Naive thymus-derived CD4-positive, alpha-beta T cell (primary cell): ENCODE measurements at places on chromosomes 4 and X. TPM values are rescaled to one million over a fixed set of nuclear protein-coding genes. Genes with fewer than 3 reads are reported as not detected.

Gene TMEM31
- polyA plus RNA-seq: not detected

Gene SLC6A14
- polyA plus RNA-seq: not detected

Gene PAGE5
- 1.0 TPM for polyA plus RNA-seq

Gene MAP3K15
- 0.04 TPM for polyA plus RNA-seq

Gene HTN1
- polyA plus RNA-seq: not detected

Gene TMEM271
- polyA plus RNA-seq: not detected

Gene ZNF595
- polyA plus RNA-seq: 2.4 TPM

Gene POLA1
- 4.1 TPM for polyA plus RNA-seq

Gene FAM13A
- 8.0 TPM for polyA plus RNA-seq

Gene RHOXF1
- not detected for polyA plus RNA-seq

- DNase-seq: no peak
Measured at GRCh38 chr4:138938366-138938690, 77.3 kb upstream of the NOCT start.

- DNase-seq: no peak
Measured at GRCh38 chr4:71689822-71690221, 94.1 kb downstream of the GC start.

DNA sequence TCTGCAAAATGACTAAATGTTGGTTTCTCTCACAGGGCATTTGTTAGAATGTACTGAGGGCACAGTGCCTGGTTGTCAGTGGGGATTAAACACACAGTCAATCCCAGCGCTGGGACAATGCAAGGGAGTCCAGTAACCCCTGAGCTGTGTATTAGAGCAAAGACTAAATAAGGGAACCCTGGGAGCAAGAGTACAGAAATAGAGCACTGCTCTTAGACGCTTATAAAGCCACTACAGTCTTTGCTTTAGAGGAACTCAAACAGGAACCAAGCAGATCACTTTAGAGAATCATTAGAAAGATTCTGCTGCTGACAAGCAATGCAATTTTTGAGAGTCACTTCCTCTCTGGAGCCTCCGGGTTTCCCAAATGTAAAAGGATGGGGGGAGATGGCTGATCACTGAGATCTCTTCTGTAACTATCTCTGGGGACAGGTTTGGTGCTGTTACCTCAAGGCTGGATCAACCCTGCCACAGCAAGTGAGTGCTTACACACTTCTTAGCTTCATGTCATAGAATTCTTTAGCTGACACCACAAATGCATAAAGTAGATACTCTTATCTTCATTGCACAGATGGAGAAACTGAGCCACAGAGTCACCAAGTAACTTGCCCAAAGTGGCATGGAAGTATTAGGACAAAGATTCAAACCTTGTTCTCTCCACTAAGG, 137.8 kb upstream of the CPEB2 start:
- DNase-seq: no peak

DNA sequence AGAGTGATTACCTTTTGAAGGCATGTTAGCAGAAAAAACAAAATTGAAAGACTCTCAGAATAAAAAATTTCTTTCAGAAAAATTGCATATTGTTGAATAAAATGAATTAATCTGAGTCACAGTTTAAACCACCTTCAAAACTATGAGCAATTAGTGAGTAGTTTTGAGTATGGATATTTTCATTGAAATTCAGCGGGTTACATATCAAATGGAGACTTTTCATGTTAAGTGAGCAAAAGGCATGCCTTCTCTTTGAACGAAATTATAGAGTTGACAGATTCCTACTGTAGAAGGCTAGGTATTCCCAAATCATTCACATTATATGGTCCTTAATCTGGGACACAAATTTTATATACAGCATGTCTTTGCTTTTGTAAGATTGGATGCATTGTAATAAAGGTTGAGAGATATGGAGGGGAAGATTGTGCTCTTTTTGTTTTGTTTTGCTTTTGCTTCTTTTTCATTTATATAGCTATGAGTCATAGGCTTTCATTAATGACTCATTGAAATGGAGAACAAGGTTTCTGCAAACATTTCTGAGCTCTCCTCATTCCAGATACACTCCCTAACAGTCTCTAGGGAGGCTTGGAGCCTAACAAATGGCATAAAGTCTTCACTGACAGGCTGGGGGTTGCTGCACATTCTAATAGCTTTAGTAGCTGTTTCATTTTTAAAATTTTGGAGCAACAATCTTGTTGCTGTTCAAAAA, 21.6 kb downstream of the PCDH18 start:
- DNase-seq: no peak

- no peak for DNase-seq
Measured at GRCh38 chrX:149818652-149819051, 36.9 kb downstream of the MAGEA9 start.

GRCh38 chr4:47913861-47914219, 543 bp downstream of the NFXL1 start:
- peak; percentile 16 for DNase-seq

GRCh38 chrX:18426004-18426320, 554 bp downstream of the CDKL5 start:
- peak; percentile 0 for DNase-seq

DNA sequence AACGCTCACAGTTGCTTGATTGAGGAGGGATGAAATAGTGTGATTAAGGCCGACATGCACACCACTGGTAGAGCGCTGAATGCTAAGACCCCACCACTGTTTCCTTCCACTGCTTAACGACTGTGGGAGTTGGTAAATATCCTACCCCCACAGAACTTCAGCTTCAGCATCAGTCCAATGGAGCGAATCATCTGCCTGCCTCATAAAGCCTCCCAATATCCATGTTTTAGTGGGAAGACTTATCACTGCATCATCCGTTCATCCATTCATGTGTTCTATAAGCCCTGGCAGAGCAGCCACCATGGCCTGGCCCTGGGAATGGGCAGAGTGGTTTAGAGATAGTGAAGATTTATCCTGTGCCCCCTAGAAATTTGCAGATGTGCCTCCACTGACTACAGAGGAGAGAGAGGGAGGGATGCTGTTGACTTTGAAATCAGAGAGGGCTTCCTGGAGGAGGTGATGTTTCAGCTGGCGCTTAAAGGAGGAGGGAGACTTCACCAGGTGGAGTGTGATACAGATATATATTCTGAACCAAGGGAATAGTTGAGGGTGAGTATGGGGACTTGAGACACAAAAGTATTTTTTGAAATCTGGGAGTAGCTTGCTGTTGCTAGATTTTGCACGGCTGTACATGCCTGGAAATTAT, 71.9 kb upstream of the STX18 start:
- DNase-seq: no peak

- DNase-seq: no peak
Measured at GRCh38 chr4:183164963-183165362, 65.9 kb downstream of the WWC2 start.

DNA sequence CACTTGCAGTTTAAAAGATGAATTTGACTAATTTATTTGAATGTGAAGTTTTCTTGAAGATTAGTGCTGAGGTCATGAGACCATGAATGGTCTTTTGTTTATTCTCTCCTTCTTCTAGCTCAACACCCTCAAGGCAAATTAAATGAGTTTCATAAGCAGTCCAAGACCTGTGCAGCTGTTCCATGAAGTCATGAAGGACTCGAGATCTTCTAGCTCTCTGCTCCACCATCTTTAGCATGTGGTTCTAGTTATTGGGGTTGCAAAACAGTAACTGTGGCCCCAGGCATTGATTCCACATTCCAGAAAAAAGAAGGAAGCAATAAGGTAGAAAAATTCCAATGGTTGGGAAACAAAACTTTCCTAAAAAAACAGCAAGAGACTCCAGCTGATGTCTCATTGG, 84.2 kb upstream of the HS3ST1 start:
- no peak for DNase-seq

DNA sequence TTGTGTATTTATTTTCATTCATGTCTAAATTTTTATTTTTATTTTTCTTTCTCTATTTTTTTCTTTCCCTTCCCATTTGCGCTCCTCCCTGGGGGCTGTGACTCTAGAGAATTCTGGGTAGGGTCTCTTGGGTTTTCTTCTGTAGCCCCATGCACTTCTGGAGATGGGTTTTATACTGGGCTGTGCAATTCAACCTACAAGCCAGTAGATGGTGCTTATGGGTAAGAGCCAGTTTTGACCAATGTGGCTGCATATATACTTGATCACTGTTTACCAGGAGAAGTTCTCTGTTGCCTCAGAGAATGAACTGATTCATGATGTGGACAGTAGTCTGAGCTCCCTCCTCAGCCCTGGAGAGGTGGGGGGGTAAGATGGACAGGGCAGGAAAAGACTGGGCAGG, 614.6 kb downstream of the PCDH19 start:
- no peak for DNase-seq

GRCh38 chrX:153763298-153763932, 634 bp upstream of the PLXNB3 start:
- DNase-seq: no peak

- no peak for DNase-seq
Measured at GRCh38 chr4:5845035-5845905, 47.6 kb downstream of the CRMP1 start.

DNA sequence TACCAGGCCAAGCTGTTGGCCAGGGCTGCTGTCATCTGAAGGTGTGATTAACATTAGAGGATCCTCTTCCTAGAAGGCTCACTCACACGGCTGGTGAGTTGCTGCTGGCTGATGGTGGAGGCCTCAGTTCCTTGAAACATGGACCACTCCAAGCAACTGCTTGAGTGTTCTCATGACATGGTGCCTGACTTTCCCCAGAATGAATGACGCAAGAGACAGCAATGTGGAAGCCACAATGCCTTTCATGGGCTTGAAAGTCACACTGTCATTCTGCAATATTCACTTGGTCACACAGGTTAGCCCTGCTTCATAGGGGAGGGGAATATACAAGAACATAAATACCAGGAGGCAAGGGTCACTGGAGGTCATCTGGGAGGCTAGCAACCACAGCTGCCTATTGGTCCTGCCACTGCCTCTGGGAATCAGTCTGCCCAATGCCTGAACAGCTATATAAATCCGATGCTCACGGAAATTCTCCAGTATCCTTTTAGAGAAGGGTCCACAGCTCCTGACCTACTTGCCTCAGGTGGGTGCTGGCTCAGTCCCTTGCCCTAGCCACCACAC, 97.1 kb upstream of the MAML3 start:
- DNase-seq: no peak

GRCh38 chrX:72124540-72125201, 7.0 kb downstream of the RTL5 start:
- DNase-seq: no peak

- DNase-seq: no peak
Measured at GRCh38 chrX:85995641-85996040, 51.7 kb downstream of the CHM start.

- DNase-seq: no peak
Measured at GRCh38 chrX:41394293-41394692, 52.9 kb upstream of the NYX start.

- DNase-seq: no peak
Measured at GRCh38 chrX:39661116-39661907, 436.4 kb downstream of the BCOR start.

DNA sequence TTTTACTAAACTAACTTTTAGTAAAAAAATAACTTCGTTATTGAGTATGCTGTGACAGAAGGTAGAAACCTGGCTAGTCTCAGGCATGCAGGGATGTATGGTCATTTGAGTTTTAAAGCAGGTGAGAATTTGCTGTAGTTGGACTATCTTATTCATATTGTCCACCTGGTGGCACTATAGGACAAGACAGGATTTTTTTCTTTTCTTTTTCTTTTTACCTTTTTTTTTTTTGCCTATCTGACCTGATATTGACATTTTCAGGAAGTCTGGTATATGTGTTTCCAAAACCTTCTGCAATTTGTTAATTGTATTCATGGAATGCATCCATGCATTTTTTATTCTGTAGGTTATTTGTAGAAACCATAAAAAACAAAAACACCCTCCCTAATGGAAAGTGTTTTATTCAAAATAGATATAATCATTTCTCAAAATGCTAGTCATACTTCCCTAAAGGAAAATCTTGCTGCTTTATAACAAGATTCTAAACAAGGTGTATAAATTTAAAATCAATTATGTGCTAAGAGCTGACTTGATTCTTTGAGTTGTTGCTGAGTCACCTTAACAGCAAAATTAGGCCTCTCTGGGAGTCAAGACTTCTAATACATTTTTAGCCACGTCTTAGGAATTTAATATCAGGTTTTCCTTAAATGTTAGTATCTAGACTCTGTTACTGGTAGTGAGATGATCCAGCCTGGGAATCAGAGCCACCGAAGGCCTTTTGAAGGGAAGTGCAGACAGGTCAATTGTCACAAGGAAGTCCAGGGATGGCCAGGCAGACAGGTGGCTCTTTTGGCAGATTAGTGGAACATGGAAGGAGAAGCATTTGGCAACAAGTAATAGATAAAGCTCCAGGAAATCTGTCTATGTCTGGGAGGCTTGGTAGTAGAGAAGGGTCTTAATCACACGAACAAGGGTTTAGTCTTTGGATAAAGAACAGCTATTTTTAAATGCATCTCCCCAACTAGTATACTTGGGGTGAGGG, 201.3 kb upstream of the GNPDA2 start:
- DNase-seq: no peak

GRCh38 chr4:132297346-132297745, 851.7 kb upstream of the PCDH10 start:
- DNase-seq: no peak

DNA sequence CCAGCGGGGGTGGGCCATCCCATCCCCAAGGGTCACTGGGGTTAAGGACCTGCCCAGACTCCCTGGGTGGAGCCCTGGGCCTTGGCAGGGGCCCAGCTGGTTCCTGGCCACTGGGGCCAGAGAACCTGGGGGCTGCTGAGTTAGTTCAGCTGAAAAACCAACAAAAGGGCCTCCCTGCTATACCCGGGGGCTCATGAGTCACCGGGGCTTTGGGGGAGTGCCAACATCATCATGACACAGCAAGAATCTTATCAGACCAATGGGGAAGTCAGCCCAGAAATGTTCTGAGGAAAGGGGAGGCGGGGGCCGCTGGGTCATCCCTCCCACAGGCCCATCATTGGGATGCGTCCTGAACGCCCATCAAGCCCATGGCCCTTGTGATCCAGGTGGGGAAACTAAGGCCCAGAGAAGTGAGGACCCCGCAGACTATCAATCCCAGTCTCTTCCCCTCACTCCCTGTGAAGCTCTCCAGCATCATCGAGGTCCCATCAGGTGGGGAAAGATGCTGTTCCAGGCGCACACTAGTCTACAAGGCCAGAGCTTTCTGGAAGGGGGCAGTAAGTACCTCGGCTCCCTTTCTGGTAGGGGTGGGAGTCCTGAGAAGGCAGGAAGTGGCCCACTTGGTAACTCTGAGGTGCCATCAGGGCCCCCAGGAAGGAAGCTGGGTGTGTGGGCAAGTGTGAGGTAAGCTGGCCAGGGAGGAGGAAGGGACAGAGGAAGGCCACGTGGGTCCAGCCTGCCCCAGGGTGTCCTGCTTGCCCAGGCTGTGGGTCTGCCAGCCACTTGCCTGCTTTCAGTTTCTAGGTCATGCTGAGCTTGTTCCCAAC, 4.5 kb downstream of the G6PD start:
- DNase-seq: no peak

- DNase-seq: no peak
Measured at GRCh38 chr4:78827191-78827590, 51.0 kb downstream of the BMP2K start.
